Dermis blood vessel endothelial cell (primary cell): ENCODE measurements at places on chromosomes 12 and 14. TPM values are rescaled to one million over a fixed set of nuclear protein-coding genes. Genes with fewer than 3 reads are reported as not detected.

Gene NEUROD4
- not detected in 2 replicates for total RNA-seq

Gene VPS33A
- total RNA-seq: 22.1 and 29.0 TPM in 2 replicates

Gene ANKRD33
- total RNA-seq: 0.19 TPM in 1 of 2 replicates, not detected in the other

Gene ACSM4
- total RNA-seq: not detected in 2 replicates

Gene SLC11A2
- total RNA-seq: 33.9 and 36.8 TPM in 2 replicates

Gene PLEKHG7
- not detected in 2 replicates for total RNA-seq

Gene TSHR
- total RNA-seq: not detected in 2 replicates

Gene GALNT8
- total RNA-seq: under 0.01 and 0.14 TPM in 2 replicates

Gene PXMP2
- total RNA-seq: 27.3 and 34.4 TPM in 2 replicates

Gene RTL1
- total RNA-seq: not detected in 2 replicates

Gene OXA1L
- total RNA-seq: 48.8 and 70.6 TPM in 2 replicates

Gene KRT3
- total RNA-seq: not detected in 2 replicates

Gene BDKRB1
- not detected in 2 replicates for total RNA-seq

Gene NANOG
- total RNA-seq: not detected in 2 replicates

Gene SERPINA3
- total RNA-seq: 0.05 and 0.17 TPM in 2 replicates

Gene ANO4
- total RNA-seq: 0.85 and 1.1 TPM in 2 replicates

Gene ING4
- 44.0 and 61.1 TPM in 2 replicates for total RNA-seq

Gene CPSF2
- total RNA-seq: 47.8 and 93.6 TPM in 2 replicates

Gene IL22
- total RNA-seq: not detected in 2 replicates

Gene HOTAIR
- total RNA-seq: not detected in 2 replicates

Gene CARMIL3
- 0.05 TPM in 1 of 2 replicates, not detected in the other for total RNA-seq
